NCI-H1930 (cell line): ENCODE measurements at places on chromosomes 3 and 15.

- DNase-seq = peak; percentile 6
These were observed 44.0 kb downstream of the XXYLT1 start for GRCh38 chr3:195226900-195227447.

GRCh38 chr3:192883512-192883911, 34.1 kb downstream of the MB21D2 start:
- no peak for DNase-seq

GRCh38 chr3:191139736-191140135, 59.3 kb upstream of the OSTN start:
- no peak for DNase-seq

DNA sequence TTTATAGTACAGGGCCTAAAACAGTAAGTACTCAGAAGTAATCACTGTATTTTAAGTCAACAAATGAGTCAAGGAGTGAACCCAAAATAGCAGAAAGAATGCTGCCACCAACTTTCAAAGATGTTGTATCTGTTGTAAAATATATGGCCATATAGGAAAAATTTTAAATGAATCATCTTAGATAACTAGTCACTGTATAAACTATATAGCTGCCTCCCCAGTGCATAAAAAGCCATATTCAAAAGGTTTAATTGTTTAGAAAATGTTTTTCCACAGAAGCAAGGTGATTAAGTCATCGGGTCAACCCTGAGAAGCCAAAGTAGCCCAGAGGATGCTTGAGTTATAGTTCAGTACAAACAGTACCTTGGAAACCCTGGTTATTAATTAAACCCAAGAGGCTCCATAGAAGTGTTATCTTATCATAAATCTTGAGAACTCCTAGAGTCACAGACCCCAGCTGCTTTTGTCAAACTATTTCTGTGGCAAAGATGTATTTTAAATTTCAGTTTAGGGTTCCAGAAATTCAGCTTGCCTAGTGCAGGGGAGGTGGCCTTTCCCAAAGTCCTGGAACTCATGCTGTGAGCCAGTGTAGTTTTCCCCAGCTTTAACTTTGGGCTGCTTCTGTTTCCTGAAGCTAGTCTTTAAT, 39.2 kb downstream of the MBNL1 start:
- no peak for DNase-seq

DNA sequence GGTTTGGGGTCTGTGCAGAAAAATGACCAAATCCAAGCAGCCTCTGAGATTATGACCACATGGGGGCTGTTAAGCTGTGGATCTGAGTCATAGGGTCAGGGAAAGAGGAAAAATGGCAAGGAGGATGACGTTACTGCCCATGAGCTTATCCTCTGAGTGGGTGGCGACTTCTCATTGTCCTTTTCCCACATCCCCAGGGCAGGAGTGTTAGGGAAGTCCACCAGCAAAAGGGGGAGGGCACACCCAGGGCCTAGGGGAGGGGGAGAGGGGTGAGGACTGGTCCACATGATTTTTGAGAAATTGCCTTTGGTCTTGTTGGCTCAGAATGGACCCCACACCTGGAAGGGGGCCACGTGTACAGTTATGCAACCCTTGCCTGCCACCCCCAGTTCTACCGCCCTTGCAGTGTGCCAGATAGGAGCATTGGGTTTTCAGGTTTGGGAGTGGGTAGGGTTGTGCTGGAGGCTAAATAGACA, 2.6 kb downstream of the CD276 start:
- DNase-seq = no peak

DNA sequence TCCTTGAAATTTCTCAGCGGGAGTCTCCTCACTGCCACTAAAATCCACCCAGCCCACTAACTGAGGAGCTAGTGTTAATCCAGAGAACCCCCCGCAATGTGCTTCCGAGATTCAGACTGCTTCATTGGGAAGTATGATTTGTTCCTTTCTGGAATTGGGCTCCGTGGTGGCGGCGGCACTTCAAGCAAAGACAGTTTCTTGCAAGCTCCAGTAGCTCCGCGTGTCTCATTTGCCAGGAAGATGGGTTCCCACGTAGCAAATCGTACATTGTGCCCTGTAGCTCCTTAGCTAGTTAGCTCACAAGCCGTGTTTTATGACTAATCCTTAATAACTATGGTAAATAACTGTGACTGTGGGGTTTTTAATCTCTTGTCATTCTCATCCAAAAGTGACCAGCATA, 45.4 kb downstream of the SLC6A1 start:
- no peak for DNase-seq

GRCh38 chr3:59256230-59256629, 206.4 kb upstream of the CFAP20DC start:
- DNase-seq = no peak

DNA sequence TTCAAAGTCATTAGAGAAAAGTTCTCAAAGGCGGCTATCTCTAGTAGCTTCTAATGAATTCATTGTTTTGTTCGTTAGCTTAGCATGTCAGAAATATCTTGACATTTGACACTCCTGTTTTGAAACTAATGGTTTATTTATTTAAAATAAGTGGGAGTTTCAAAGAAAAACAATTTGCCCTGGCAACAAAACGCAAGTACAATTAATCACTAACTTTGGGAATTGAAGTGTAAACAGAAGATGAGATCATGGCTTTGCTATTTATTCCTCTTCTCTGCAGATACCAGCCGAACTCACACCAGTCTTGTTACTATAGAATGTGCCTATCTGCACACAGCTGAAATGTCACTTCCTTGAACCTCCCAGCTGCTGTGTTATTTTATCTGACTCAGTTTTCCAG, 27.5 kb downstream of the MASP1 start:
- no peak for DNase-seq

DNA sequence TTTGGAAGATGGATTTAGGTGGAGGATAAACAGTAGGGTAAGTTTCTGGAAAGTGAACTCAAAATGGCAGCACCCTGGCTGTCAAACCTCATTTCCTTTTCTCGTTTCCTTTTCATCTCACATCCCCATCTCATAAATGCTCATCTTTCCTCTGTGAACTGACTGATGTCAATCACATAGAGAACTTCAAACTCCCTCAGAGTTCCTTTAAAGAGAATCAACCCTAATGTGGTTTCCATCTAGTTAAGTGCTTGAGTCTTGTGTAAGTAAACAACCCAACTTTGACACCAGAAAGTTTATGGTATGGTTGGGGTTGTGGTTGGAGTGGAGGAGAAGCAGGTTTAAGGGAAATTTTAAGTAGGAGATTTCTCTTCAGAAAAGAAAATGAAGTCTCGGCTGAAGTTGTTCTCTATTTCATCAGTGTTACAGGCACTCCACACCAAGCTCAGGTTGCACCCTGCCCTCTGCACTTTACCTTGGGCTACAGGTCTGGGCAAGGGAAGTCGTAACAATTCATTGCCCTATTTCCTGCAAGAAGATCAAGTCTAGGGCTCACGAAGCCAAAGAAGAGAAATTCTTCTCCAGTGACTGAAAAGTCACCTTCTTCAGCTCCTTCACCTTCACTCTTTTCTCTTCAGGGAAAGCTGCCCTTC, 34.4 kb upstream of the TNIK start:
- DNase-seq = no peak

GRCh38 chr15:62749036-62749815, 293.3 kb upstream of the TPM1 start:
- DNase-seq = no peak

GRCh38 chr3:140856905-140857304, 84.7 kb upstream of the SLC25A36 start:
- no peak for DNase-seq

GRCh38 chr15:82018201-82018600, 27.6 kb downstream of the MEX3B start:
- no peak for DNase-seq

DNA sequence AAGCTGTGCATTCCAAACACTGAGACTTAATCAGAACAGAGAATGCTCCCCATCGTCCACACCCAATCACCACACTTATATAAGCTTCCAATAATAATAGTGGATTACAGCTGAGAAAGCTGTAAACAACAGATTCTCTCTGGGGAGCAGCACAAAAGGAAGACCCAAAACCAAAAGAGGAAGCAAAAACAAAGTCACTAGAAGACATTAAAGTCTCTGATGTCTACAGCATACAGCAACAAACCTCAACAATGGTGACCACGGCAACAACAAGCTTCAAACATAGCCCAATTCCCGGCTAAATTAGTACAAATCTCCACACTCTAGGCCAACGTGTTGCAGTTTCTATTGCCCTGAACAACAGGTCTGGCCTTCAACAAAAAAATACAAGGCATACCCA, 37.7 kb downstream of the ZDHHC23 start:
- DNase-seq = no peak

DNA sequence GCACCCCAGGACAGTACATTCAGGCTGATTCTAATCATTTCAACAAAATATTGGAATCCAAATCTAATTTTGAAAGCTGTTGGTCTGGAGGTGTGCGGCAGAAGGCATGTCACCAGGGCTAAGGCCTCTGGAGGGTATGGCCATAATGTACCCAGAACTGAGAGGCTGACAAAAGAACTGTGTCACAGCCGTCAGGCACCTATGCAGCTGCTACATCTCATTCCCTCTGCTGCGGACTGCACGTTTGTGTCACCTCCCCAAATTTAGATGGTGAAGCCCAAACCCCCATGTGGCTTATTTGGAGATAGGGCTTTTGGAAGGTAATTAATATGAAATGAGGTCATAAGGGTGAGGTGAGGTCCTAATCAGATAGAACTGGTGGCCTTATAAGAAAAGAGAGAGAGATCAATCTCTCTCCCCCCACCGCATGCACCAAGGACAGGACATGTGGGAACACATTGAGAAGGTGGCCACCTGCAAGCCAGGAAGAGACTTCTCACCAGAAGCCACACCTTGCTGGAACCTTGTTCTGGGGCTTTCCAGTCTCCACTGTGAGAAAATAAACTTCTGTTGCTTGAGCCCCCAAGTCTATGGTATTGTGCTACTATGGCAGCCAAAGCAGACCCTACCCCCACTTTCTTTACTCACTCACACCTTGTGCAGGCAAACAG, 22.8 kb downstream of the ADPGK start:
- DNase-seq = no peak

DNA sequence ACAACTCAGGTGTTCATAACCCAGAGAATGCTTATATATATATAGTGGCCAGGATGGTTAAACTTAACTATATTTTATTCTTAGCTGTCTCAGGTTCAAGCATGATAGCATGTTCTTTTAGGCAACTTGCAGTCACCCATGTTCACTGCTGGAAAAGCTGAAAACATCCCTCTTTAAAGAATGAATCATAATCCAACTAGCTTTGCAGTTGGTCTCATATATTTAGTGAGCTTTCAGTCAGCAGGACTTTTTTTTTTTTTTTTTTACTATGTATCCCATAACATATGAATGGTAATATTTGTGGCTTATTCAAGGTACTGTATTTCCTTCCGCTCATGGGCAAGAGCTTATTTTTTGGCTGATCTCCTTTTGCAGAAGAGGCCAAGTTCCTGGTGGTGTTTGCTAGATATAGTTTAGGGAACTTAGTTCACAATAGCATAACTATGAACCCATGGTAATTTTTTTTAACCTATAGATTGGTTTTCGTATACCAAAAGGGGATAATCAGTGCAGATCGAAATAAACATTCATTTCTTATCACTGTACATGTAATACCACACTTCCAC, 77.6 kb downstream of the CMSS1 start:
- DNase-seq = no peak
